ENCODE measurements at places on chromosomes 5 and 9.

DNA sequence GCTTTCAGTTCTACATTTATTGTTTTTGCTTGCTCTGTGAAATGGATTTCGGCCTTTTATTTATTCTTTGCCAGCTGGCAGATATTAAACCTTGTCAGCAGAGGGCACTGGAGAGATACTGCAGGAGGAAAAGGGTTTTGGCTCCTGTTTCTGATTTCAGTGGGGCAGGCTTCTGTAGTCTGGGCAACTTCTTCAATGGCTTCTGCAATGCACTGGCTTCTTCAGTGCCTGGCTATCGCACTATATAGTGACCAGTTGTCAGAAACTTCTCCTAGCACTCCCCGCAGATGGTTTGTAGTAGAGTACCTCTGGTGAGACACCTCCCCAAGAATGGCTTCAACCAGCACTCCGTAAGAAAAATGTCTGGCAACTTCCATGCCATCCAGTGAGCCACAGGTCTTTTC is 3.2 kb upstream of the NFX1 start:
- DNase-seq: peak; percentile 82

- DNase-seq: peak; percentile 94
Observed at GRCh38 chr5:15249152-15249551, 250.8 kb upstream of the FBXL7 start.

GRCh38 chr5:179231309-179231708 is 114.0 kb downstream of the ADAMTS2 start:
- DNase-seq: no peak

DNA sequence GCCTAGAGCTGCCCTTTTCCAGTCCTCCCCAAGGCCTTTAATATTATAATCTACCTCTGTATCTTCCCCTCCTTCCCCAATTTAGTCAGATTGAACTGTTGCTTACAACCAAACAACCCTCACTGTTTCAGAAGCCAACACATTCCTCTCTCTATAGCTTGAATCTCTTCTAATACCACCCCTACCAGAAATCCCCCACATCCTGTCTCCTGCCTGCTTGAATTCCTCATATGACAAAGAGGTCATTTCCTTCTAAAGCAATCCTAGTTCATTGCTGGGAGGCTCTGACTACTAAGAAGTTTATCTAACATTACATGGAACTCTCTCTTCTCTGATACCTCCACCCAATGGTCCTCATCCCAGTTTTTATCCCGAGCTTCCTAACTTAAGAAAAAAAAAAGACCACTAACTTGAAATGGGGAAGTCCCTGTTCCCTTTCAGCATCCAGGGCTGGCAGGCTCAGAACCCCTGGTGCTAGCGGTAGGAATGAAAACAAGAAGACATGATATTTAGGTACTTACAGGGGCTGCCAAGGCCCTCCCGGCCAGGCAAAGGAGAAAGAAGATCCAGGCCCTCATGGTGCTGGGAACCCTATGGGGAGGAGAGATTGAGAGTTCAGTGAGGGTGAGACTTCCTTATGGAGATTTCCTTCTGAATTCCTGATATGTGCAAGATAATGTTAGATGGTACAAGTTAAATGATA is 11.0 kb downstream of the SPARC start:
- peak; percentile 85 for DNase-seq

- DNase-seq: peak; percentile 17
Observed at GRCh38 chr9:17631396-17631795, 52.5 kb downstream of the SH3GL2 start.

GRCh38 chr5:107487056-107487542 is 183.6 kb downstream of the EFNA5 start:
- peak; percentile 19 for DNase-seq

GRCh38 chr5:129118405-129118804 is 23.9 kb downstream of the ISOC1 start:
- DNase-seq: no peak

- DNase-seq: peak; percentile 62
Observed at GRCh38 chr9:111730937-111731567, 63.7 kb downstream of the SHOC1 start.

DNA sequence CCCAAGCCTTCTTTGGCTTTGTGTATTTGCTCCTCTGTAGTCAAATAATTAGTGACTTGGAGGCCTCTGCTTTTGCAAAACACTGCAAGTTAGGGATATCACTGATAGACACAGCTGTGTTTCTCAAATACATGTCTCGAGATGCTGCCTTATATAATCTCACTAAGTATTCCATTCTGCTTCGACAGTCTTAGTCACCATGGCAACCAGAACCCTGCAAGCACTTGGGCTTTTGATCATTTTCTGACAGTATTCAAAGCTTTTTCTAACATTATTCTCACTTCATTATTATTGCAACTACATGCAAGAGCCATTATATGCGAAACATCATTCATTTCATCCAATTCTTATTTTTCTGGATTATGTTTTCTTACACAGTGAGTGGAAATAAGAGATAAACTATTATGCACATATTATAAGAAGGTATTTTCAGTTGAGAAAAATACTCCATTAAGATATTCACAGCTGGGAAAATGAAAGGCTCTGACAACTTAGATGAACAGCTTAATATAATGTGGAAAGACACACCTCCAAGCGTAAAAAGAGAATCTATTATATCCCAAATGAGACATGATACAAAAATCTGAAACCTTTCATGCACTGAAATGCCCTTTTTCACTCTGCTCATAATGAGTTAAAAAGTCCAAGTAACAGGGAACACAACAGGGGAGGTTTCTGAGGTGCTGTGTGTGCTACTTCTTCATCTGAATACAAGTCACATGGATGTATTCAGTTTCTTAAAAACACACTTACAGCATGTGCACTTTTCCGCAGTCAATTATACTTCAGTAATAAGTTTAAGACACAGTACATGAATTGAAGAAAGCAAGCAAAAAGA is 93.9 kb downstream of the SCAI start:
- DNase-seq: no peak

- peak; percentile 84 for DNase-seq
Observed at GRCh38 chr5:167814828-167815227, 476.6 kb upstream of the WWC1 start.

GRCh38 chr9:71144495-71144894 is 23.1 kb upstream of the TRPM3 start:
- no peak for DNase-seq

DNA sequence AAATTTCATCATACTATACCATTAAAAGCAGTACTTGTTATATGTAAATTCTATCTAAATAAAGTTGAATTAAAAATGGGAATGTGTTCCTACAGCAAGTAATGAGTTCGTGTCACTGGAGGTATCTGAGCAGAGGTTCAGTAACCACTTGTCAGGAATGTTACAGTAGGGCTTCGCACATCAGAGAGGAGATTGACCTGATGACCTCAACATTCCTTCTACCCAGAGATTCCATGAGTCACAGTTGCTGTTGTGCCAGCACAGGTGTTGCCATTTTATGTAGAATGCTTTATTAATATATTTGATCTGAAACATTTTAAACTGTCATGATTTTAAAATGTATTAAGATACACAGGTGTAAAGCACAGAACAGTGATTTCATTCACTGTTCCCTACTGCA is 60.3 kb downstream of the STX17 start:
- peak; percentile 67 for DNase-seq

DNA sequence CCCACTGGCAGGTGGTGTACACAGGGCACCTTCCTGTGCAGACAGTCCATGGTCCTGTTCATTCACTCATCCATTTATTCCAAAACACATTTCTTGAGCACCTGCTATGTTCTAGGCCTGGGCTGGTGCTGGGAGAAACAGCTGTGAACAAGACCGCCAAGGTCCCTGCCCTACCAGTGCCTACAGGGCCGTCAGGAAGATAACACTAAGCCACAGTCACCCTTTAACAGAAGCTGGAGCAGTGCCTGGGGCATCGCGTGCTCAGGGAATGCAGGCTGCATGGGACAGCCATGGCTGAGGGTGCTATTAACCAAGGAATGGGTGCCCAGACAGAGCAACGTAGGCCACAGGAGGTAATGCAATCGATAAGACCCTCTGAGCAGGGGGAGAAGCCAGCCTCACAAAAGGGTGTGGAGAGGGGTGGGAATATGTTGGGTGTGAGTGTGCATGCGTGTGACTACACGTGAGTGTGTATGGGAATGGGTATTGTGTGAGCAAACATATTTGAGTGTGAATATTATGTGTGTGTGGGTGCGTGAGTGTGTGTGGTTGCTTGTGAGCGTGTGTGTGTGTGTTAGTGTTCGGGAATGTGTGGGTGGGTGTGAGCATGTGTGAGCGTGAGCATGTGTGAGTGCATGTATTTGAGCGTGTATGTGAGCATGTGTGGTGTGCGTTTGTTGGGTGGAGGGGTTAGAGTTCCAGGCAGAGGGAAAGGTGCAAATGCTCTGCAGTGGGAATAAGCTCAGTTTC is 19.1 kb downstream of the DUSP1 start:
- no peak for DNase-seq

Measured in ELR (cell line).